ENCODE measurements at places on chromosomes 1 and 21.

DNA sequence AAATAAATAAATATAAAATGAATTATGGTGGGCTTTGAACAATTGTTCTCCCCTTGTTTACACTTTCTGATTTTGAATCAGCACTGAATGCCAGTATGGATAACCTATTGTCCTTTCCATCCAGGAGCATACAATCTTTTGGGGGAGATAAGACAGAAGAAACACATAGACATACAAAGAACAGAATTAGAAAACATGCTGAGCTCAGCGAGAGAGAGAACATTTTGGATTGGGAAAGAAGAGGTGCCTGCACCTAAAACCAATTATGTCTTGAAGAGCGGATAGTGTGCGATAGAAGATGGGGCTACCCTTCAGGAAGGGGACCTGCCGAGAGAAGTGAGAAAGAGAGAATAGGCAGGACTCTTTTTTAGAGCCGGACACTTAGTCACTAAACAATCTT, 6.6 kb downstream of the PGM1 start:
- DNase-seq, result no peak

GRCh38 chr1:26531651-26532131, 2.1 kb downstream of the RPS6KA1 start:
- DNase-seq, result no peak

DNA sequence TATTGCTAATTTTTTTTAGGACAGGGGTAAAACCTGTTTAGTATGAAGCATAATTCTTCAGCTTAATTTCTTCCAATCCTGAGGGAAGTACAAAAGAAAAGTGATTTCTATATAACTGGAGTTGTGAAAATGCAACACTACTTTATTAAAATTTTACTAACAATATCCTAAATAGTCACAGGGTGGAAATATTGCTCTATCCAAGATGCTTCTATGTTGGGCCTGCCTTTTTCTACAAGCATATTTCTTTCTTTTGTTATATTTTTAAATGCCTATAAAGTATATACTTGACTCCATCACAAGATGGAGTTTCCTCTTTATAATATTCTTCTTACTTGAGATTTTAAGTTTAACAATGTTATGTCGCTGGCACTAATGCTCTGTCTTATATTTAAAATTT, 37.9 kb downstream of the DTL start:
- no peak for DNase-seq

GRCh38 chr1:30447080-30447479, 276.3 kb downstream of the MATN1 start:
- no peak for DNase-seq

DNA sequence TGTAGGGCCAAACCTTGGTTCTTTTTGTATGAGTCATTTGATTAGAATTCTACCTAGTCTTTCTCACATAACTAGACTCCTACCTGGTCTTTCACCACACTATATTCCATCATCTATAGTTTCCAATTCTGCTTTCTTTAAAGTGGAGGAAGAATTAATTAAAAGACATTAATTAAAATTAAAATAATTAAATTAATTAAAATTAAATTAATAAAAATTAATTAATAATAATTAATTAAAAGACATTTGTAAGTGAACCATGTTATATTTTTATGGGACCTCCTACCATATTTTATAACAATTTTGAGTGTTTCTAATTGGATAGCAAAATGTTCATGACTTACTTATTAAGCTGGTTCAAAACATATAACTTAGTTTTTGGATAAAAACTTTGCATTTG, 77.4 kb downstream of the CCDC18 start:
- no peak for DNase-seq

DNA sequence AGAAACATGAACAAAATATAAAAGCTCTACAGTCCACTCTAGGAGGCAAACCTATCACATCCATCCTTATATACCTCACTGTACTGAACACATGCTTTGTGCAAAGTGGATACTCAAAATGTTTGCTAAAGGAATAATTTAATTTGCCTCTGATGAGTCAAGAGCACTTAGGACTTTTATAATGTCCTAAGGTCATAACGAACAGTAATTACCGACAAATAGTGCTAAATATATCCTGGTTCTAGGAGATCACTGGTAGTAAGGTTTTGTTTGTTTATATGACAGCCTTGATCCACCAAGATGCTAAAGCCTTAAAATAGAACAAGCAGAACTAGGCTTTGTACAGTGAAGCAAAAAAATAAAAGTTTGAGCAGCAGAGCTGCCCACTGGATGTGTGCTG, 70.6 kb downstream of the GADD45A start:
- DNase-seq, result no peak

GRCh38 chr1:48645883-48646282, 130.8 kb downstream of the BEND5 start:
- no peak for DNase-seq

- no peak for DNase-seq
Measured at GRCh38 chr1:101130673-101131072, 105.1 kb upstream of the DPH5 start.

DNA sequence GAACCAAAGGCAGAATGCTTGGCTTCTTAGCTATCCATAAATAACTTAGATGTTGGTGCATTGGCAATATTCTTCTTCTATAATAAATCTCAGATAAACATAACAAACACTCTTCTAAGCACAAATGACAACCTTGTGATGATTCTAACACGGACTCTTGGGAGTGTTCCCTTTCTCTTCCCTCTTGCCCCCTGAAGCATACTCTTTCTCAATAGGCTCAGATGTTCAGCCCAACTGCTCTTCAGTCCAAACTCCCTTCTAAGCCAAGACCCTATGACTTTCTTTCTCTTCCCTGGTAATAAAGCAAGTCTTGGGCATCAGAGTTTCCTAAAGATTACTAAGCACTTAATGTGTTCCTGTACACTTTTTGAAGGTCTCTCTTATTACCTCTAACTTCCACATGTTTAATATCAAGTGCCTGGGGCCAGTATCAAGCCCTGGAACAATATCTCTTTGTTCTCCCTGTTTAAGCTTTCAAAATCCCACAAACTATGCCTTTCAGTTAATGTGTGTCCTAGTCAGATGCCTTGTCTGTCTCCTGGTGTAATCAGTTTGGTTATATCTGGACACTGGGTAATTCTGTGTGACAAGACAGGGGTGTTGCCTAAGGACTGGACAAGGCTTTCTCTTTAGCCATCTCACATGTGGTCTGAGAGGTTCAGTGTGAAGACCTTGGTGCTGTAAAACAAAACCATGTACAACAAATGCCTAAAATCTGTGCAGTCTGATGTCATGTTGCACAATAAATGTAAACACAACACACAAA, 92.9 kb upstream of the IVNS1ABP start:
- no peak for DNase-seq

Data from GM12878 (cell line).